Stimulated activated CD8-positive, alpha-beta memory T cell treated with anti-CD3 and anti-CD28 coated beads, Interleukin-2, amount 100 ng/mL, for 1 hour (primary cell): ENCODE measurements at places on chromosomes 7 and 10.

GRCh38 chr10:52059089-52059488, 255.0 kb upstream of the DKK1 start:
- no peak for DNase-seq

DNA sequence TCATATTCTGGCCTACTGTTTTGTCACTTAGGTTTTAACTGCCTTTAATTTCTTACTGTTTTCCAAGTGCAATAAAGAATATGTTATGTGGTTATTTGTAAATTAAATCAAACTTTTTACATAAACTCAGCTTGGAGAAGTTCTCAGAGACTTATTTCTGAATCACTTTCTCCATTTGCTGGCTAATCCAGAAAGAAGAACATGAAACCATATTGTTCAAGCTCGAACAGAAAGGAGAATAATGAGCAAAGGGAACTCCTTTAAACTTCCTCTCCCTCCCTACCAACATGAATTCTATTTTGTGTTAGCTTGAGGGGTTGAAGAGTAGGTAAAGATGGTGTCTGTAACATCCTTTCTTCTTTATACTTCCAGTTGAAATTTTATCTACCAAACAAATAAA, 52.3 kb downstream of the SHTN1 start:
- DNase-seq = no peak

GRCh38 chr7:5549096-5549763, 125.6 kb upstream of the TNRC18 start:
- no peak for DNase-seq

GRCh38 chr7:32496052-32496813, 944 bp downstream of the AVL9 start:
- DNase-seq = no peak

DNA sequence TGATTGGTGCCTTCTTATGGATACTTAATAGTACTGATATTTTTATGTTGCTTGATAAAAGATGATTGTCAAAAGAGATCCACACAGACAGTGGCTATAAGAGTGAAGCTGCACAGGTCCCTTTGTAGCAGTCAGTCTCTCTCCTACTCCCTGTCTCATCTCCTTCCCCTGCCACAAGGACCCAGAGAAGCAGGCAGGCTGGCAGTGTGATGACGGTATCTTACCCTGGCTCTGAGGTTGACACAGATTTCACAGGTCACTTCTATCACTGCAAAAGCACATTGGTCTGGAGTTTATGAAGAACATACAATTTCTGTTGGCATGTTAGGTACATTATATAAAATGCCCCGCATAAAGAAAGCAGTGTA, 64.4 kb upstream of the AHR start:
- peak; percentile 22 for DNase-seq

DNA sequence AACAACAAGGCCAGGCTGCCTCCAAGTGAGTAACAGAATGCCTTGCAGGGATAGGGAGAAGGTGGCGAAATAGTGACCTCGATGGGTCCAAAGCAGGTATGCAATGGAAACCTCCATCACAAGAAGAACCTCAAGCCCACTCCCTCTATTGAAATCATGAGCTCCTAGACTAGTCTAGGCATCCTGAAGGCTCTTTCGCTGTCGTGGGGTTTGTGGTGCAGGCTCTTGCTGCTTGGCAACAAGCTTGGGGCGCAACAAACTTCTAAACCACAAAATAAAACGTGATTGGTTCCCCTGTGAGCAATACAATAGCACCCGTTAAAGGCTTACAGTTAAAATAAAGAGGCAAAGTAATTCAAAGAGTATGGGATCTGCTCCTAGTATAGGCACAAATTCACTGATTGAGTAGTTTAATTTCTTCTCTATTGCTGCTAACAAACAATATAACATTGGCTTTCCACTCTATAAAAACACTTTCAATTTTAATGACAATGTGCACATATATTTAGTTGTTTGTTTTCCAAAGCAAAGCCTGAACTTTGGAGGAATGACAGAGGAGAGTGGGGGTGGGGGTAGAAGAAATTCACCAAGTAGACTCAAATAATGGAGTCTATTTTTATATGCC, 64.1 kb downstream of the C10orf67 start:
- DNase-seq = no peak

DNA sequence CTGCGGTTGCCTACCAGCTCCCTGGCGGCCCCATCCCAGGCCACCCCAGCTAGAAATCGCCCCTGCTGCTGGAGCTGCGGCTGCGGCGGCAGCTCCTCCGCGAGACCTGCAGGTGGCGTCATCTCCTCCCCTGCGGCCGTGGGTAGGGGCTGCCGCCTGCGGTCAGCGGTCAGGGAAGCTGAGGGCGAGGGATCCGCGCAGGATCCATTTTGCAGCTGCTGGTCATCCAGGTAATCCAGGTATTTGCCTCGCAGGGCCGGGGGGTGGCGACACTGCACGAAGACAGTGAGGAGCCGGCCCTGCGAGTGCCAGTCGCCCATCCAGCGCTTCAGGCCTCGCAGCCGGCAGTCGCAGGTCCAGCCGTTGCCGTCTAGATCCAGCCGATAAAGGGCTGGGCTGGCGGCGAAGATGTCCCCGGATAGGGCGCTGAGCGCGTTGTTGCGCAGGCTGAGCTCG, 1.5 kb downstream of the TRIL start:
- DNase-seq = no peak

DNA sequence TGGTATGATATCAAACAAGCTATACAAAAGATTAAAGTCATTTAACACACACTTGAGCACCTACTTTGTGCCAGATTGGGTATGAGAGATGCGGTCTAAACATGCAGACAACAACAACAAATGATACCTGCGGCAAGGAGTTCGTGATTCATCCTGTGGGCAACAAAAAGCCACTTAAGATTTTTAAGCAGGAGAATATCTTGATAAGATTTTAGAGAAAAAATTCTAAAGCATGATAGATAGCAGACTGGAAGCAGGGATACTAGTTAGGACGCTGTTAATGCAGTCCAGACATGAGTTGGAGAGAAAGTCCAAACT, 1.6 kb upstream of the KBTBD2 start:
- no peak for DNase-seq

DNA sequence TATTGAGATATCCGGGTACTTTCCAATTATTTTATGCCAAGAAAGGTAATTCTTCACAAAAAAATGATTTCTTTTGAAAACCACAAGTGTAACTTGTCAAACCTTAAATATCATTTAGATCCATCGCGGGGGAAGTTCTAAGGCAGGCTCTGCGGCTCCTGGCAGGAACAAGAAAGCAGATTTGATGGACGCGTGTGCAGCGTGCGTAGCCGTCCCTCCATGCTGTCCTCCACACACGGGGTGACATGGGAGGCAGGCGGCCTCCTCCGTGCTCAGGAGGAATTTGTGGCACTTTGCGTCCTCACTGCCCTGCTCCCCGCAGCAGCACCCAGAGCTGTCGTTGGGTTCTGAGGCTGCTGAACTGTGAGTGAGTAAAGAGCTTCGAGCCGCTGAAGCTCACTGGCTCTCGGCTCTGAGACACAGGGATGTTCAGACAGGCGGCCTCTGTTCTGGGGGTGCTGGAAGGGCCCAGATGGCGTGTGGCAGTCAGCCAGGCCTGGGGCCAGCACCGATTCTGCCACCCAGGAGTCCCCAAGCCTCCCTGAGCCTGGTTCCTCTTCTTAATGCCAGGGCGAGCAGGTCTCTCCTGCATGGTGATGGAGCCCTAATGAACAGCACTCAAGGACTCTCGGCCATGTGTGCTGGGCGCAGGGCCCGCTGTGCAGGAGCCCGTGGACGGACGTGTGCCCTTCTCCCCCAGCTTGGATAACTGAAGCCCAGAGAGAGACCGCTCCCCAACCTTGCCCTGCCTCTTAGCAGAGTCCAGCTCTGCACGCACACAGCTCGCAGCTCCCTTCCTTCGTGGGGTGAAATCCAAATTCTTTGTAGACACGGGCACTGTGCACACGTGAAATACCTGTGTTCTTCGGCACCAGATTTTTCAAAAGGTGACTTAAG, 185.4 kb upstream of the SHH start:
- DNase-seq = no peak

- DNase-seq = no peak
Measured at GRCh38 chr7:31647511-31647910, 39.5 kb upstream of the PPP1R17 start.

DNA sequence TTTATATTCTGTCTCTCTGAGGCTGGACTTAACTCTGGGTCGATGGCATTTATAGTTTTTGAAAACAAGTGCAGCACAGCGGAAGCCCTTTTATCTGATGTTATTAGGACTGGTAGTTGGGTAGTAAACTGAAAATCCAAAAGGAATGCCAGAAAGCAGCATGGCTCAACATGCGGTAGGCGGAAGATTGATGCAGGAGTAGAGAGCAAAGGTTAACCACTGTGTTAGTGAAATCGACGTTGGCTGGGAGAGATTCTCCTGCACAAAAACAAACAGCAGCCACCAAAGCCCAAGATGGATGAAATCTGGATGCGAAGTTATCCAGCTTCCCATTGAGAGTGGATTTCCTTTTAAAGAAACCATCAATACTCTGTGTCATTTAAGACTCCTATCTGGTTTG, 54.5 kb upstream of the EMX2 start:
- no peak for DNase-seq

DNA sequence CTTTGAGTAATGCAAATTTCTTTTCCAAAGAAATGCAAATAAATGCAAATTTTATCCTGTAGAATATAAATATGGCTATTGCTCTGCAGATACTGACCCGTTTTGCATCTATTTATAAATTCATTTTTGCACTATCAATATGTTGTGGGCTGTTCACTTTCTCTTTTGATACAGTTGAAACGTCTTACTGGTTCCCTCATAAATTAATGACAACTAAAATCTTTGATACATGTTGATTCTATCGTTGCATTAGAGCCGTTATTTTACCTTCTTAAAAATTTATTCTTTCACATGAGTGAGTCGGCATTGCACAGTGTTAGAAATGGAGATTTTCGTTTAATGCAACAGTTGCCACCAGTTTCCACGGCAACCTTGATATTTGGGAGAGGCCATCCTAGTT, 689.3 kb upstream of the FOXK1 start:
- DNase-seq = no peak

- DNase-seq = no peak
Measured at GRCh38 chr7:142556740-142557139, 192.5 kb upstream of the PRSS1 start.

DNA sequence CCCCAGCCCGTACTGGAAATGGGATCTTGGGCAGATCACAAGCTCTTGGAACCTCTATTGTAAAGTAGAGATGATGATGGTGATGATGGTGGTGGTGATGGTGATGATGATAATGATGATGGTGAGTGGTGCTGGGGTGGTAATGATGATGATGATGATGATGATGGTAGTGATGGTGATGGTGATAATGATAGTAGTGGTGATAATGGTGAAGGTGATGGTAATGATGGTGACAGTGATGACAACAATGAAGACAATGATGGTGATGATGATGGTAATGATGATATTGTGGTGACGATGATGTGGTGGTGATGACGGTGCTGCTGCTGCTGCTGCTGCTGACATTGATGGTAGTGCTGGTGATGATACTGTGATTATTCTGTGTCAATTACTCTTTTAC, 91.0 kb upstream of the AFAP1L2 start:
- DNase-seq = no peak

GRCh38 chr10:51103554-51104217, 29.4 kb downstream of the PRKG1 start:
- DNase-seq = no peak

DNA sequence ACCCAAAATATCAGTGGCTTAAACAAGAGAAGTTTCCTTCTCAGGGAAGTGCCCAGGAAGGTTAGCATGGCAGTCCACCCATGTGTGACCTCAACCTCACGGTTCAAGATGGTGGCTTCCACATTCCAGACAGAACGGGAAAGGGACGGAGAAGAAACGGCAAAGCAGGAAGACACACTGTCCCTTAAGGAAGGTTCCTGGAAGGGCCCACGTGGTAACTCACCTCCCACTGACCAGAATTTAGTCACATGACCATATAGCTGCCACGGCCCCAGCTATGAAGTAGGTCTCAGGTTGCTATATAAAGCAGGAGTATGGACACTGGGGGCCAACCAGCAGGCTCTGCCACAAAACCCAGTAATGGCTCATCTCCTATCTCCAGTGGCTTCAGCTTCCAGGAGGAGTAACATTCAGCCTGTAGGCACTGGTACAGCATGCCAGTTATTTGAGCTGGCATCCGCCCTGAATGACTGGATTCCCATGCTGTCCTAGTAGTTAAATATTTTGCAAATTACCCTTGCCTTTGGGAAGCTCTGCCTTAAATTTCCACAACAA, 278.5 kb upstream of the KLF14 start:
- DNase-seq = no peak

DNA sequence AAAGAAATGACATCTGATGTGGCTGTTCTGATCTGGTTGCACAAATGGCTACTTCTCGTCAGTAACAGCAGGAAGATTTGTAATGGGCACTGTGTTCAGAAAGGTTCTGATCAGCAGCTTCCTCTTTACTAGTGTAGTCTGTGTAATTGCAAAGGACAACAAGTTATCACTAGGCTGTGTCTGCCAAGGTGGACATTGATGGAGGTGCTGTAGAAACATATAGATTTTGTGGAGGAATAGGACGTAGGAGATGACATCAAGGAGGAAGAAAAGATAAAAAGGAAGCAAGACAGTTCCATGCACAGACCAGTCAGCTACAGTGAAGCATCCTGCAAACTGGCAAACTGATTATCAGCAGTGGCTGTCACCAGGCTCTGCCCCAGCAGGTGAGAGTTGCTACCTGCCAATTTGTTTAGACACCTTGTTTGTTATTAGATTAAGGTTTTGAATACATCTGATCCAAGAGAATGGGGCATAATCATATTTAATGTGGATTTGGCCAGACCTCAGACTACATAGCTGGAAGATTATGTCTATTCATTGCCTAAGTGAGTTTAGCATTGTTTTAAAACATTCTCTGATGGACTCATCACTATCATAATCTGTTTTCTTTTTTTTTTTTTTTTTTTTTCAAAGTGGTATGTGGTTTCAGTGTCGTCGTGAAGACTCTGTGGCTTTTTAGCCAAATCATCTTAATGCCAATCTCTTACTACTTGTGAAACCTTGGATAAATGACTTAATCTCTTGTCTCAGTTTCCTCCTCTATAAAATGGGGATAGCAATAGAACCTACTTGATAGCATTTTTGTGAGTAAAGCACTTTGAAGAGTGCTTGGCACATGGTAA, 417.9 kb upstream of the LRGUK start:
- DNase-seq = no peak

DNA sequence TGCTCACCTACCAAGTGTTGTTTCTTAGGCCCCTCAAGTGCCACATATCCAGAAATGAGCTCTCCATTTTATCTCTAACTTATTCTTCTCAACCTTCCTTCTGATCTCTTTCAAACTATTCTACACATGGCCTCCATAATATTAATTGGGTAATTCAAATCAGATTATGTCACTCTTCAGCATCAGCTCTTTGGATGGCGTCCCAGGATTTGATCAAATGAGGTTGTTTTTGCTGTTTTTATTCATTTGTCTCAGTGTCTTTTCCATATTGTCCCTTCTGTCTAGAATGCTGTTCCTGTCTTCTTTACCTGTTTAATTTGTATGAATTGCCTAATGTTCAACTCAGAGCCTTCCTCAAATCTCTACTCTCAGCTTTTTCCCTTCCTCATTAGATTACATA, 234.6 kb upstream of the CXCL12 start:
- no peak for DNase-seq

DNA sequence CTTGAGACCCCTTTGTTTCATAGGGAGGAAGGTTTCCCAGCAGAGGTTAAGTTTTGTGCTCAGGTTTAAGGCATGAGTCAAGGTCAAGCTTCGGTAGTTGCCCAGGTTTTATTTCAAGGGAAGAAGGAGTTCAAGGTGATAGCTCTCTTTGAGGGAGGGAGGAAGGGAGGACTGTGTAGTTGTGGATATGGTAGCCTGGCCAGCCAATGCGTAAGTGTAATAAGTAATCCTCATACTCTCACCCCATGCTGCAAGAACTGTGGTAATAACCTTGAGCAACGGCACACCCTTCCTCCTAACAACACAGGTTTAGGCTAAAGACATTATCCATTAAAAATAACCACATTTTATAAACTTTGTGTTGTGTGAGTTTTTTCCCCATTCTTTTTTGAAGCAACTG, 478.9 kb downstream of the KCNMA1 start:
- no peak for DNase-seq
